ENCODE measurements at places on chromosomes 3 and 15. TPM values are rescaled to one million over a fixed set of nuclear protein-coding genes. Genes with fewer than 3 reads are reported as not detected.

The SHF gene
- total RNA-seq: 1.8 TPM

The STXBP5L gene
- total RNA-seq: not detected

The CKMT1B gene
- total RNA-seq: not detected

The ALS2CL gene
- 8.5 TPM for total RNA-seq

Data from endothelial cell of coronary artery (primary cell).